Fibroblast of the conjunctiva (primary cell): ENCODE measurements at places on chromosomes 3 and 15.

- peak; percentile 22 for DNase-seq
Measured at GRCh38 chr3:32176989-32177701, 61.3 kb upstream of the CMTM8 start.

DNA sequence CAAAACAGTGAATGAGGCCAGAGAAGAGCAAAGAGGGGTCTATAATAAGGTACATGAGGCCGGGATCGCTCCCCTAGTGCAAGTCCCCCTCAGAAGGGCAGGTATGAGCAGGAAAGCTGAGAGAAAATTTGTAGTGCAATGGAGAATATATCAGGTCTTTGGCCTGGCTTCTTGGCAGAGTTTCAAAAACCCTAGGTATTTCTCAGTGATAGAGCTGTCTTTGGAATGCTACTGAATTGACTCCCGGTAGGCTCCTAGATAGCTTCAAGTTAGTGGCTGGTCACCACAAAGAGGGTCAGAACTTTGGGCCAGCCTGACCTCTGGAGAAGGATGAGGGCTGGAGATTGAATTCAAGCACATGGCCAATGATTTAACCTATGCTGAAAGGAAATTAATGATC, 30.6 kb upstream of the OXTR start:
- no peak for DNase-seq

DNA sequence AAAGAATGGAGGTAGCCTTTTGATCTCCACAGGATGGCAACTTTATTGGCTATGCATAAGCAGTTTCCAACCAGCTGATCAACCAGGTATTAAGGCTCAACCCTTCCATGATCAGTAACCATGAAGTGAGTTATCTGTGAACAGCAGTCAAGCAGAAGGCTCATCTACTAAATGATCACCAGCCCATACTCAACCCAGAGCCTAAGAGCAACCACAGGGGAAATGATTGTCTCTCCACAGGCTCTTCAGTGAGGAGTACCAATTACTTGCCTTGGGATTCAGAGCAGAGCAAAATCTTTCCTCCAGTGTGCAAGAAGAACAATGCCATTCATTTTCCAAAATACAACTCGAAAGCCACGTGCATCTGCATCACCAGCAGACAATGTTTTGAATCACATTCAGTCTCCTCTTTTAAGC, 754.8 kb downstream of the ROBO1 start:
- DNase-seq: no peak

GRCh38 chr15:72315706-72316370, 4.1 kb downstream of the CELF6 start:
- no peak for DNase-seq

- no peak for DNase-seq
Measured at GRCh38 chr3:23797491-23797890, 8.3 kb upstream of the UBE2E1 start.

GRCh38 chr15:101151288-101151687, 100.6 kb downstream of the CHSY1 start:
- no peak for DNase-seq

DNA sequence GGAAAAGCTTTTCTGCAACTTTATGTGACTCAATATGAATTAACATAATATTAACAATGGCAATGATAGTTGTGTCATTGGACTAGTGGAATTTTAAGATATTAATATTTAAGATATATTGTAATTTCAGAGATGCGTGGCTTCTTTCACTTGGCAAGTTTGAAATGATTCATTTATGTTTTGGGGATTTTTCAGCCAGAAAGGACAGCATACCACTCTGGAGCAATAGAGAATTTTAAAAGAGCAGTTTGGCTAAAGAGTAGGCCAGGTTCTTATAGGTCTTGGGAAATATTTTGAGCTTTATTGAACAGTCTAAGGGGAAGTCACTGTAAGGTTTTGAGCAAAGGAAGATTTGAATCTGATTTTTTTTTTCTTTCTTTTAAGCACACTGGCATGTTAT, 16.5 kb downstream of the GMPS start:
- no peak for DNase-seq

- no peak for DNase-seq
Measured at GRCh38 chr3:119257654-119258410, 17.2 kb upstream of the B4GALT4 start.

DNA sequence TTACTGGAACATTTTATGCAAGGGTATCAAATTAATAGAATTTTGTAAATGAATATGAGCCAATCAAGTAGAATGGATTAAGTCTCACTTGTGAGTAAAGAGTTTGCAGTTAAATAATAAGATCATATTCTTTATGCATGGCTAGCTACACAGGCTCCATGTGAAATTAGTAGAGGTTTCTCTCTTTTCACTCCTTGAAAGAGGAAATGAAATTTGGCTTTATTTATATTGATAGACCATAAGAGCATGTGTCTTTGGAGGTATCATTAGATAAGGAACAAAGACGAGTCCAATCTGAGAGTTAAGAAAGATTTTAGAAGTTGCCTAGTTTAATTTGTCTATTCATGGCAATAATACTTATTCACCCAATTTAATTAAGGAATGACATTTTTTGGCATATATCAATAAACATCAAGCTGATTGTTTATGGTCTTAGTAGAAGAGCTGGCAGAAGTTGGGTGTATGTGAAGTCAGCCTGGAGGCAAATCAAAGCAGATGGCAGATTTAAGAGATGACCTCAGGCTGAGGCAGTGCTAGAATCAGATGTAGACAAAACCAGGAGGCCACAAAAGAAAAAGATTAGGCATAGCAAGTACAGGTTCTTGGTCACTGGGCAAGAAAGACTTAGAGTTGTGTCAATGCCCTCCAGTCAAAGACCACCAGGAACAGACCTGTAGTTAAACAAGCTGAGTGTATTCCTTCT, 406.5 kb upstream of the ARHGEF26 start:
- no peak for DNase-seq

DNA sequence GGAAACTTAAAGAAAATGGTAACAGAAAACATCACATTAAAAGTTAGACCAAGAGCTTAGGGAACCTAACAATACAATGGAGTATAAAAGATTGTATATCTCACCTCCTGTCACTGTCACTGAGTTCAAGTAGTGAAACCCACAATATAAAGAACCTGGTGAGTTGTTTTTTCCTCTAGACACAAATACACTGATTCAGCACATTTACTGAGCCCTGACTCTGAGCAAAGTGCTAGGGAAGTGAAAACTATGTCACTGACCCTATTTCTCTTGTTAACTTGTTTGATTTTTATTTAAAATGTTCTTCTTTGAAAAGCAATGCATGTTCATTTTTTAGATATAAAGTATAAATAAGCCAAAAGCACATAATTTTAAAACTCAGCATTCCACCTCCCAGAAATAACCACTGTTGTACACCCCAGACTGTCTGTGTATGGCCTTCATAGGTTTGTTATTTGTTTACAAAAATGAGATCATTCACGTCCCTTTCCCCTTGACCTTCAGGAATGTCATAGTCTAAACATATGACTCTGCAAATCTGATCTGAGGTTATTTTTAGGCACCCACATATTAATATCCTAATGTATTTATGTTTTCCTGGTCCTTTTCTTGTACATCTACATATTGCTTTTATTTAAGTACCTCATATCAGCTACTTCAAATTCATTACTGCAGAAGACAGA, 69.2 kb upstream of the CSTA start:
- DNase-seq: no peak

DNA sequence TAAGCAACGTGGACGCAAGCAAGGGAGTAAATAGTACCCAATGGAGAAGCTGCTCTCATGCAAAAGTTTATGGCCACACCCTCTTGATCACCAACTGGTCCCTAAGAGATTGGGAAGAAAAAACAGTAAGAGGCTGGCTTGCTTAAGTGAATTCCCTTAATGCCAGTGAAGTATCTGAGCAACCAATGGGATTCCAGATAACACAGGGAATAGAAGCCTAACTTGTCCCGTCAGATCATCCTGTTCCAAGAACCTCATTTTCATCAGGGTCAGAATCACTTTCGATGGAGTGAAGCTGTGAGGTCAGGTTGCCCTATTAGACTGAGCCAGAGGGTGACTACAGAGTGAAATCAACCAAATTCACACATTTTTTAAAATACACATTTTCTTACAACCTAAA, 104.3 kb downstream of the CD47 start:
- no peak for DNase-seq

DNA sequence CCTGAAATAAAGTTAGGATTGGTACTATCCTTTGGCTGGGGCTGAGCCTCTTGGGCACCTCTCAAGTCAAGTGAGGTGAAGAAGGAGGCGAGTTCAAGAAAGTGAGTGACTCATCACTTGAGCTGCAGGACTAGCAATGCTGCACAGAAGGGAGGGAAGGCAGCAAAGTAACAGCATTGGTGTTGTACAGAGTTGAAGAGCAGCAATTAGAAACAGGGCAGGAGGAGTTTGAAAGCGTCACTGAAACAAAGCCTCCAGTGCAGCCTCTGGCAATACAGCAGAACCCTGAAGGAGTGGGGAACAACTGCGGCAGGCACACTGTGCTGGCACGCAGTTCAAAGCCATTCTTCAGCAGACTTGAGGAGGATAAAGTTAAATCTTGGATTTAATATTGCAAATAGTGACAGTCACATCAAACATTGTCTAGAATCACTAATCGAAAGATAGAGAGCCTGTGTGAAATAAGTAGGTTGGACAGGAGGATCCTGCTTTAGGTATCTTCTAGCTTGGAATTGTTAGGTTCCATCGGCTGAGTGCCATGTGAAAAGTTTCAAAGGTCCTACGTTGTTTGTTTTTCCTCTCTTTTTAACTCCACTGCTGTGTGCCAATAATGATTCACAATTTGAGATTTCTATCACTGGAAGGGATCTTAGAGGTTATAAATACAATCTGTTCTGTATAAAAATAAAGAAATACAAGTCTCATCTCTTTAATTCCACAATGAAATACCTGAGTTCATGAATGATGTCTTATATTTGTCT, 479.8 kb downstream of the NAALADL2 start:
- DNase-seq: peak; percentile 82

DNA sequence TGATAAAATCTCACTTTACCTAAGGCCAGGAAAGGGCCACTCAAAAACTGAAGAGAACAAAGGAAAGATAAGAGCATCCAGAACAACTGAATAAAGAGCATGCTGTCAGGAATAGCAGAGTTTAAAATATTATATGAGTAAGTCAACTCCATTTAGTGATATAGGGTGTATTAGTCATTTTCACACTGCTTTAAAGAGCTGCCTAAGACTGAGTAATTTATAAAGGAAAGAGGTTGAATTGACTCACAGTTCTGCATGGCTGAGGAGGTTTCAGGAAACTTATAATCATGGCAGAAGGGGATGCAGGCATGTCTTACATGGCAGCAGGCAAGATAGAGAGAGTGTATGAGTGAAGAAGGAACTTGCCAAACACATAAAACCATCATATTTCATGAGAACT, 778.0 kb upstream of the NECTIN3 start:
- DNase-seq: no peak

DNA sequence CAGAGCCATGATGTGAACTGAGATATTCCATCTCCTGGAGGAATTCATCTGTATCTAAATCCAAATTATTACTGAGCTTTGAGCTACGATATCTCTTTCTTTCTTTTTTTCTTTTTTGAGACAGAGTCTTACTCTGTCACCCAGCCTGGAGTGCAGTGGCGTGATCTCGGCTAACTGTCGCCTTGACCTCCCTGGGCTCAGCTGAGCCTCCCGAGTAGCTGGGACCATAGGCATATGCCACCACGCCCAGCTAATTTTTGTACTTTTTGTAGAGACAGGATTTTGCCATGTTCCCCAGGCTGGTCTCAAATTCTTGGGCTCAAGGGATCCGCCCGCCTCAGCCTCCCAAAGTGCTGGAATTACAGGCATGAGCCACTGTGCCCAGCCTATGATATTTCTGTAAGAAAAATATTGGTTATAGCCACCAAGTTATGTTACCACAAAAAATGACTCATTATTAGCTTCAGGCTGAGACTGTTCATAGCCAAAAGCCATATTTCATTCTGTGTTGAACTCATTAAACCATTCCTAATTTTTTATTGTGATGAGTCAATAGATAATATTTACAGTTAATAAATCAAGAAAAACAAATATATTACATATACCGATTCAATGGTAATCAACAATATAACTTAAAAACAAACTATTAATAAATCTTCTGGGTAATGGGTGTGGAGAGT, 27.1 kb upstream of the SLC30A4 start:
- no peak for DNase-seq

- no peak for DNase-seq
Measured at GRCh38 chr15:26066896-26067295, 203.8 kb upstream of the ATP10A start.

GRCh38 chr15:59539799-59540198, 71.8 kb upstream of the GCNT3 start:
- no peak for DNase-seq

DNA sequence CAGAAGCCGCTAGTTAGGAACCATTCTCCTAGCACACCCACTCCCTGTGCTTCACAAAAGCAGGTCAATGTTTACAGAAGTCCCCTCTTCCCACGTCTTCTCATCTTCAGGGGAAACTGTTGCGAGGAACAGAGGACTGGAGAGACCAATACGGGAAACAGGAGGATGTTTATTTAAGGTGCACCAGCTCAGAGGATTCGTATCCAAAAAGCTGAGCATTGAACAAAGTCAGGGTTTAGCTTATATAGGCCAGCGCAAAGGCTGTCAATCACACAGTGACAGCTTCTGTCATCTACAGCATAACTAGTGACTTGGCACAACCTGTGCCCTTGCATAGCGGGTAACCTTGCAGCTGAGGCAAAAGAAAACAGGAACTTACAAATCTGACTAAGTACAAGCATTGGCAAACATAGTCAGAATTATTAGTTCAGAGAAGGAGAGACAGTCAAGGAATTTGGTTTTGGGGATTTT, 61.3 kb downstream of the ZDHHC19 start:
- DNase-seq: no peak

GRCh38 chr15:88932271-88932874, 19.2 kb upstream of the MFGE8 start:
- DNase-seq: no peak

- DNase-seq: no peak
Measured at GRCh38 chr3:156577736-156578135, 22.8 kb upstream of the SSR3 start.

GRCh38 chr3:52277972-52278509, 408 bp downstream of the WDR82 start:
- no peak for DNase-seq

- DNase-seq: no peak
Measured at GRCh38 chr3:159560214-159560979, 428.2 kb upstream of the IL12A start.

DNA sequence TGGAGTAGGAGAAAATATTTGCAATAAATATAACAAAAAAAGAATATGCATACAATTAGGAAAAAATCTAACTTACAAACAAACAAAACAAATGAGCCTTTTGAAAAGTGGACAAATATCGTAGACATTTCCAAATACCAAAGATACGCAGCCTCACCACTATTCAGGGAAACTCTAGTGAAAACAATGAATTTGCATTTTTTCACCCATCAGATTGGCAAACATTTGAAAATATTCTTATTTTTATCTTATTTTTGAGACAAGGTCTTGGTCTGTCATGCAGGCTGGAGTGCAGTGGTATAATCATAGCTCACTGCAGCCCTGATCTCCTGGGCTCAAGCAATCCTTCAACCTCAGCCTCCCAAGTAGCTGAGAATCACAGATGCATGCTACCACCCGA, 15.5 kb downstream of the AP3S2 start:
- DNase-seq: no peak

- DNase-seq: no peak
Measured at GRCh38 chr3:155661760-155662159, 83.1 kb downstream of the PLCH1 start.
